ENCODE measurements at places on chromosomes 1 and 21. TPM values are rescaled to one million over a fixed set of nuclear protein-coding genes. Genes with fewer than 3 reads are reported as not detected.

GUCA2A gene
- total RNA-seq = not detected

DNA sequence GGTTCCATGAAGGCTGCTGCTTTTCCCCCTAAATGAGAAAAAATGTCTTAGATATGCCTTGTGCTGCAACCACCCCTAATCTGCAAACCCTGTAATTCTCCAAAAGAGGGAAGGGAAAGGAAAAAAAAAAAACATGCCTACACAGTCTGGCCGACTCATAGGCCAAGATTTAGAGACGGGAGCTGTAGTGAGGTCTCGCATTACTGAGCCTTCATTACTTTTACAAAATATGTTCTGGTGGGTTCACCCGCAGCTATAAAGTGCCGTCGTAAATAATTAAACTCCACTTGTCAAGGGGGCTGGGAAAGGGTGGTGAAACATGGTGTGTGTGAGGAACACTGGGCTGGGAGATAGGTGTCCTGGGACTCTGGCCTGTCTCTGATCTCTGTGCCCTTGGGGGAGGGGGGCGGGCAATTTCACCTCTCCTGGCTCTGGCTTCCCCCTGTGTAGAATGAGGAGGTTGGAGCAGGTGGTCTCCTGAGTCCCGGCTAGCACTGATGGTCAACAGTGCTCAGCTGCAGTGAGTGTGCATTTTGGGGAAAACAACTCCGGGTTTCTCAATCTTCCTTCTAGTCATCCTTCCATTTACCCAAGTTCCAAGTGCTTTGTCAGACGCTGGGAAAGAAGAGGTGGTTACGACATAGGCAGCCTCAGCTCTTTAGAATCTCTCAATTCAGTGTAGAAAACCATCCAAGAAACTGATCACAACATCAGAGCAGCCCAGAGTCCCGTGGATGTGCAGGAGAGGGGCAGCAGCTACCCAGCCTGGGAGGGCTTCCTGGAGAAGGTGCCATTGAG, 82.3 kb downstream of the ACTL8 start:
- no peaks in the 10 kb centered on the region for H3K4me1 ChIP-seq
- H3K27ac ChIP-seq = no peak overlapping the region
- no peak overlapping the region for H3K4me3 ChIP-seq
- no peak for DNase-seq

DNA sequence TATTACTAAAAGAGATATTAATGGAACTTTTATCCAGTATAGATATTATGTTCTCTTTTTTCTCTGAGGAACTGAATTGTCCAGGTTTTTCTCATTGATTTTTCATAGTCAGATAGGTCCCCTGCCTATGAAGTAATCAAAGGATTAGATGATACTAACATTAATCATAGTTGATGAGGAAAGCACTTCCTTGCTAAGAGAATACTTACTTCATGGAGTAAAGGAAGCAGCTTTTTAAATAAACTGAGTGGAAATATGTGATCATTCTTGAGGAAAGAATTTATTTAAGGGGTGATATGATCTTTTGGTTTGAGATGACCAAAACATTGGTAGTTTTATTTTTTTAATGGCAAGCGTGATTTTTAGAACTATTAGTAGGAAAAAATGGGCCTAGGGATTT, 58.9 kb downstream of the SWT1 start:
- no peak overlapping the region for H3K27ac ChIP-seq
- no peaks in the 10 kb centered on the region for H3K36me3 ChIP-seq
- H3K4me1 ChIP-seq = no peaks in the 10 kb centered on the region
- no peaks in the 10 kb centered on the region for H3K27me3 ChIP-seq

GRCh38 chr1:85188530-85188929, 12.3 kb downstream of the SYDE2 start:
- H3K4me1 ChIP-seq = no peaks in the 10 kb centered on the region
- H3K36me3 ChIP-seq = no peaks in the 10 kb centered on the region
- no peak overlapping the region for H3K4me3 ChIP-seq
- DNase-seq = no peak

DNA sequence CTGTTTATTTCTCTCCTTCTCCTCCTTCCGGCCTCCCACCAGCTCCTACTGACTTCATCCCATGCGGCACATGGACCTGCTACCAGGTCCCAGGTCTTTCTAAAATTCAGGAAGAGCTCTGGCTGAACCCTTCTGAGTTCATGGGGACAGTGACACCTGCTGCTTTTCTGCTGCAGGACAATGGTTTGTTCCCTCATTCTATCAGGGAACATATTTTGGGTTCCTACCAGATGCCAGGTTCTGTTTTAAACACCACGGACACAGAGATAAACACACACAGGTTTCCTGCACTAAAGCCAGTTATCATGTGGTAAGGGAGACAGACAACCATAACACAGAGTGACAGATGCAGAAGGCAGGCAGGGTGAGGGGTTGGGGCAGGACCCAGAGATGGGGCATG, 114.0 kb upstream of the RAB4A start:
- DNase-seq = no peak
- H3K27ac ChIP-seq = no peak overlapping the region
- peaks cover 2% of the 10 kb centered on the region for H3K27me3 ChIP-seq
- no peak overlapping the region for H3K4me3 ChIP-seq

DNA sequence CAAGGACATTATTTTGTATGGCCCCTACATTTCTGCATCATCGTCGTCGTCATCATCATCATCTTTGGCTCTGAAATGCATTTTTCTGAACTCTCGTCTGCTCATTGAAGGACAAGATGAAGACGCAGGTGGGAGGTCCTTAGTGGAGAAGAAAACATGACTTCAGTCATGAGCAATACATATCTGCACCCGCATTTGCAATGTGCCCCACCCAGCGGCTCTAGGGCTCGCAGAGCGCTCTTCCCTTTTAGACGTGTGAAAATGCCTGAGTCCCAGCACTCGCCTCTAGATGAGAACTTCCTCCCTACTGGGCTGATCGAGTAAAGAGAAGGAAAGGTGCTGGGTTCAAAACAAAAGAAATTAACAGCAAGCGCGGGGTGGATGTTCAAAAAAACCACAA, 10.1 kb downstream of the C1orf174 start:
- no peak overlapping the region for H3K27ac ChIP-seq
- H3K27me3 ChIP-seq = no peaks in the 10 kb centered on the region
- H3K4me1 ChIP-seq = peaks cover 15% of the 10 kb centered on the region
- no peak overlapping the region for H3K4me3 ChIP-seq
- H3K36me3 ChIP-seq = peaks cover 34% of the 10 kb centered on the region

CD1C gene
- total RNA-seq = 0.20 TPM

- H3K36me3 ChIP-seq = no peaks in the 10 kb centered on the region
- H3K4me1 ChIP-seq = no peaks in the 10 kb centered on the region
- no peak overlapping the region for H3K4me3 ChIP-seq
Measured at GRCh38 chr1:13967707-13968106, 267.7 kb downstream of the PRDM2 start.

GRCh38 chr1:77146270-77146669, 73.0 kb downstream of the PIGK start:
- no peaks in the 10 kb centered on the region for H3K4me1 ChIP-seq
- H3K27ac ChIP-seq = no peak overlapping the region
- H3K36me3 ChIP-seq = no peaks in the 10 kb centered on the region
- no peak for DNase-seq
- no peak overlapping the region for H3K4me3 ChIP-seq

ACTL8 gene
- not detected for total RNA-seq

GRCh38 chr1:92877081-92877711, 45.4 kb downstream of the RPL5 start:
- H3K4me3 ChIP-seq = peak overlapping the region; percentile 54
- peaks cover 14% of the 10 kb centered on the region for H3K4me1 ChIP-seq
- DNase-seq = no peak
- peaks cover 22% of the 10 kb centered on the region for H3K36me3 ChIP-seq
- no peak overlapping the region for H3K27ac ChIP-seq

DNA sequence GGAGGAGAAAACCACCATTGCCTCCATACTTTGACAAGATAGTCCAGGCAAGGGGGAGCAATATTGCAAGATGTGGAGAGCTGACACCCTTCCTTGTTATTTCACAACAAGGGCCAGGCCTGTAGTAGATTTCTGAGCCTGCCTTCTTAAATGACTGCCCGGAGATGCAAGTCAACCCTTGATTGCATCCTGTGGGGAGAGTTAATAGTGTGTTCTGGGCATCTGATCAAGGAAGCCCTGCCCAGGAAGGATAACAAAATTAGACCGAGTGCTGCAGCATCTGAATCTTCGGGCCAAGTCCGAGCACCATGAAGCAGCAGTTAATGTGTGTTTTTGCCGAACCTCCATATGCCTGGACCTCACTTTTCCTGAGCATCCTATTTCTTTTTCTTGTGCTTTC, 382.3 kb downstream of the PRDM2 start:
- no peak for DNase-seq
- no peaks in the 10 kb centered on the region for H3K4me1 ChIP-seq
- H3K27me3 ChIP-seq = peaks cover 2% of the 10 kb centered on the region
- H3K36me3 ChIP-seq = no peaks in the 10 kb centered on the region
- H3K4me3 ChIP-seq = no peak overlapping the region

KCNE2 gene
- not detected for total RNA-seq

NUP210L gene
- not detected for total RNA-seq

RBM34 gene
- total RNA-seq = 120 TPM

DNA sequence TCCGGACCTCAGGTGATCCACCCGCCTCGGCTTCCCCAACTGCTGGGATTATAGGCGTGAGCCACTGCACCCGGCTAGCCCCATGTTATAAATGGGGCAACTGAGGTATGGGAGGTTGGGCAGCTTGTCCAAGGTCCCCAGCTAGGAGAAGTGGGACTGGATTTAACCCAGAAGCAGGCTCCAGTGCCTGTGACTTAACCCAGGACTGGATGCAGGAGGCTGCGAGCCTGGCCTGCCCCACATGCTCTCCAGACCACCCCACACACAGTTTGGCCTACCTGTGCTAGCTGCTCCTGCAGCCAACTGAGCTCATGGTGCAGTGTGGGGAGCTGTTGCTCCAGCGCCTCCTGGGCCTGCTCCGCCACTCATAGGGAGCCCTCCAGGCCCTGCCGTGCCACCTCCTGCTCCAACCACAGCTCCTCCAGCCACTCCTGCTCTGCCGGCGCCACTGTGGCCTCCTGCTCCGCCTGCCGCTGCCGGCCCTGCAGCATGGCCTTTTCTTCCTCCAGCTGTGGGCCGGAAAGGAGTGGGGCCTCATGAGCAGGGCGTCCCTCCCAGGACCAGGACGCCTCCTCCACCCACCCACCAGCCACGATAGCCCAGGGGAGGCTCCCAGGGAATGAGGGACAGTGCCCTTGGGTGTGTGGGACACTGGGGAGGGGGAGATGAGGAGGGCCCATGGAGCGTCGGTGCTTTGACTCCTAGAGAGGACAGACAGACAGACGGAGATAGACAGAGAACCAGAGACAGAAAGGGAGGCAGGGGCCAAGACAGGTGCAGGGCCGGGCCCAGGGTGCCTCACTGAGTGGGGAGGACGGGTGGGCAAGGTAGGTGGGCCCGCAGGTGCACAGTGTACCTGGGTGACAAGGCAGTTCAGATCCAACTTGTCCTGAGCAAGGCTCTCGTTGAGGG, 12.4 kb upstream of the NBPF1 start:
- H3K4me1 ChIP-seq = no peaks in the 10 kb centered on the region
- no peaks in the 10 kb centered on the region for H3K27me3 ChIP-seq
- H3K27ac ChIP-seq = no peak overlapping the region
- no peak overlapping the region for H3K4me3 ChIP-seq
